ENCODE measurements at places on chromosomes 6 and 20.

DNA sequence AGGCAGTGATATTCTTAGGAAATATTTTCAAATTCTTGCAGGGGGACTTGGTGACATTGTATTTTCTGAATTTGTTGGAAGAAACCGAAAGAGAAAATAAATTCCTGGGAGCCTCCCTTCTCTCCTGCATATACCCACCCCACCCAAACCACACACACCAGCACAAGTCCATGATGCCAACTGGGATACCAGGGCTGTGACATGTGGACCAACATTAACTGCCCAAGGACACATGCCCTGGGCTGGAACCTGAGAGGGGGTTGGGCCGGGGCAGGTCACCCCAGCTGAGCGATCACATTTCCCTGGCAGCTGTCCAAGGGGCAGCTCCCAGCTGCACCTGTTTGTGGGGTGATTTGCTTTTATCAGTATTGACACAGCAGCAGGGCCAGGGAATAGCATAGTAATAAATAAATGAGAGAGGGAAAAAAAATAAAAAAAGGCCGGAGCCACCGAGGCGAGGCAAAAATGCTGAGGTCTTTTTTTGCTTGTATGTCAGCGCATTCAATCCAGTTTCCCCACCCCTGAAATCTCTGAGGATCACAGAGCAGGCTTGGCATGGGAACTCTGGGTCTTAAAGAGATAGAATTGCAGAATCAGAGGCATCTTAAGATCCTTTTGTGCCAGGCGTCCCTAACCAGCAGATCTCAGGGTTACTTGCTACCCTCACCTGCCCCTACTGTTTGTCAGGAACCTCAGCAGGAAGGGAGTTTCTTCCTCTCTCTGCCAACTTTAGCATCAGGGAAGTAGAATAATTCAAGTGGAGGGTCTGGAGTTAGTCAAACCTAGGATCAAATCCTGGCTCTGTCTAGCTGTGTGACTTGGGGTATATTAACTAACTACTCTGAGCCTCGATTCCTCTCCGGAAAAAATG lies 66.5 kb upstream of the PIM1 start:
- DNase-seq = no peak

DNA sequence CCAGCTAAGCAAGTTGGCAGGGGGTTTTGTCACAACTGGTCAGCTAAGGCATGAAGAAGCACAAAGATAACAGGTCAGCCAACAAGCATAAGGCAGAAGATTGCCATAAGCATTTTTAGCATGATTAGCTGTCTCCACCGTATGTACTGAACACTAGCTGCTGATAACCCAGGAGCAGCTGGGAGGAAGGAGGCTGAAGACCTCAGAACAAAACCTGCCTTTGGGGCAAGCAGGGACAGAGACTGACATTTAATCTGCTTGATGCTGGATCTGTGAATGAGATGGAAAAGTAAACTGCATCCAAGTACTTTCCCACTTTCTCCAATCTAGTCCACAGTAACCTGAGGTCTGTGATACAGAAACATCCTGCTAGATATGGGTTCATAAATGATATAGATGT lies 353.0 kb upstream of the MAP3K7 start:
- DNase-seq = no peak

DNA sequence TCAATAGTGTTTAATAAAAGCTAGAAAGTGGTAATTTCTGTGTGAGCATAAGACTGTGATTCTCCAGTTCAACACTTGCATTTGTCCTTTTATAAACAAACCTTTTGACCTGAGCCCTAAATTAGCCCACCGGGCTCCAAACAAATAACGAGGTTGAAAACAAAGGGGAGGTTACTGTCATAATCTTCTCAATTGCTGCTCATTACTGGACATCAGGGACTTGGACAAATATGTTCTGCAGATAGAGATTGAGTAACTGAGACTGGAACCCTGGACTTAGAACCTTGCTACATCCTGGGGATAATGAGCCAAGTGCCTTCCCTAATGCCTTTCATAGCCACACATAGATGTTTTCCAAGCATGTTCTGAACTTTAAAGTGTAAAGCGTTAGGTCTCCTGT lies 84.2 kb upstream of the PCSK2 start:
- no peak for DNase-seq

GRCh38 chr20:53154540-53154939 lies 182.4 kb downstream of the TSHZ2 start:
- DNase-seq = no peak

DNA sequence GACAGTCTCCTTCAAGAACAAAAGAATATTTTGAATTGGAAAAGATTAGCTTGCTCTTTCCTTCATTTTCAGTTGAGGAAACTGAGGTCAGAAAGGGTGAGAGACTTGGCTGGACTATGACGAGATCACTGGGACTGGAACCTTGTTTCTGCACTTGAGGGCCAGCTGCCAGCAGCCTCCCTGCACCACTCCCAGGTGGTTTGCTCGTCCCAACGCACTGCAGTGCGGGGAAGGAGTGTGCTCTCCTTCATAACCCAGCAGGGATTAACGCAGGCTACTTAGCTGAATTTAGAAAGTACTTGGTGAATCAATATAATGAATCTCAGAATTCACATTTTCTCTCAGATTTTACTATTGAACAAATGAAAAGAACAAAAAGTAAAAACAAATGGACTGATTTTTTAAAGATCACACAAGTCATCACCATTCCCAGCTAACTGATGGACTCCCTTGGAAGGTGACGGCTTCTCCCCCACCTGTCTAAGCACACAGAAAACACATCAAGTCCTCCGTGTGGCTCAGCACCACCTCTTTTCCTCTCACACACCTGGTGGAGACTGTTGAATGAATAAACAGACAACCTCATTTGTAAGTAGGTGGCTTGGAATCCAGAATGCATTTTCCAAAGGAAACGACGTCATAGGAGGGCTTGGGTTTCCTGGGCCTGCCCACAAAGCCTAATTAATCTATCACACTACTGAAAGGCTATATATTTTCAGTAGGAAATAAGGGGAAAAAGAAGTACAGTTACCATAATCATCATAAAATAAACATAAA lies 121.0 kb downstream of the QRSL1 start:
- DNase-seq = no peak

- no peak for DNase-seq
These were observed 467.8 kb downstream of the PTPRT start for GRCh38 chr20:42721923-42722322.

DNA sequence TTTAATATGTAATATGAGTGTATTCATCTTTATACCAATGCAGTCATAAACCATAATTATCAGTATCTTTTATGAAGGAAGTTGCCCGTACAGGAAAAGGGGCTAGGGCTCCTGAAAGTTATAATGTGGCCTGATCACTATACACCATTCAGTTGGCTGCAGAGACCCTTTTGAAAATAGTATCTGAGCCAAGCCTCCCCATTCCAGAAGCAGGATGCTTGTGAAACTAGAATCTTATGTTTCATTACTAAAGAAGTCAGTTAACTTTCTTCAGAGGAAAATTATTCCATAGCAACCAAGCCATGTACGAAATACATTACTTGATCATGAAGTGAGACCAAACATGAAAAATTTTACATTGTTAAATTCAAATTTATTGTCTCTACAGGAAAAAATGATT lies 251.5 kb upstream of the TCF21 start:
- no peak for DNase-seq

- DNase-seq = no peak
These were observed 14.2 kb upstream of the RNF217 start for GRCh38 chr6:124947971-124948451.

GRCh38 chr6:95431637-95432228 lies 145.6 kb upstream of the MANEA start:
- no peak for DNase-seq

DNA sequence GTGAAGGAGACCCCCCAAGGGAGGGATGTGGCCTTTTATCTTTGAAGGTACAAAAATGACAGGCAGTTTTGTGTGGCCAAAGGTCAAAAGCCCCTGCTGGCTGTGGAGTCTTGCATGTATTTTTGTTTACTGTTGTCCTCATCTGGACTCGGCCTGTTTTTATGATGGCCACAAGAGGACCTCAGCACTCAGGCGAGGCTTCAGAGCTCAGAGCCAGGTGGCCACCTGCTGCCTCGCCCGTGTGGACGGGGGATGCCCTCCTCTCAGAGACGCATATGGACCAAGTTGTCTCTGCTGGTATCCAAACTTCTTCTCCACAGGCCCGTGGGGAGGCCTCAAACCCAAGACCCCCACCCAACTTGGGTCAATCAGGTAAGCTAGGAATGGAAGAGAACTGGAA lies 118.2 kb downstream of the DACT2 start:
- no peak for DNase-seq

DNA sequence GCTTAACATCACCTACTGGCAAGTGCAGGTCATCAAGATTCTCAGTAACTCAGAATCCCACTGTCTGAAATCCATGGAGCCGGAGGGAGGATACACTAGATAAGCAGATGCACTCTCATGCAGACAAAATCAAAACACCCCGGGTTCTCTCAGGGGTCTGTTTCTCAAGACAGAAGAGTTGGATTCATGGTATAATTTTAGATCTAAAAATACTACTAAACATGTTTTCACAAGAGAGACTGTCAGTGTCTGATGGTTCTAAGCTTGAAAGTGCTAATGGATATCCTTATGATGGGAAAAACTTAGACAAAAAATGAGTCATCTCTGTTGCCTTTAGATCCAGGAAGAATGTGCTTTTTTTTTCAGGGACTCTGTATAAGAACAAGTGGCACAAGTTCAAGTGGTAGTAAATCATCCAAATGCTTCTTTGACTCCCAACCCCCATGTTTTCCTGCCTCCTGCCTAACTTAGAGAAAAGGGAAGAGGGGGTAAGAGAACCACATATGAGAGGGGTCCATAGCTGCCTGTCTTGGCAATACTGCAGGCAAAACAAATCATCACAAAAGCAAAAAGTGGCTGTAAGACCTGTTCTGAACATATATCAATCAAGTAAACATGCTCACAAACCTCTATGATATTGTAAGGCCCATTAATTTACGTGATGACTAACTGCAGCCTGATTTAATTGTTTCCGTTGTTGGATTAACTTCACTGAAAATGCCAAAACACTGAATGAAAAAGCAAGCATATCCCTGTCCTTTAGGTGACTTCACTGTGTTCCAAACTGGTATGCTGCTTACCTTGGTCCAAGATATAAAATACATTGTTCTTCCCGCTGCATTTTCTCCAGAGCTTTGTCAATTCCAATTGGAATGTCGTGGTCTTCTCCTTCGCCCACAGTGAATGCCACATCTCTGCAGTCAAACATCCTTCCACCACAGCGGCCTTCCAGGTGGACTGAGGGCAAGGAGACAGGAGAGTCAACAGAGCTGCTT lies 84.0 kb upstream of the TULP1 start:
- no peak for DNase-seq

- DNase-seq = no peak
These were observed 9.9 kb downstream of the SERPINB6 start for GRCh38 chr6:2961506-2961905.

DNA sequence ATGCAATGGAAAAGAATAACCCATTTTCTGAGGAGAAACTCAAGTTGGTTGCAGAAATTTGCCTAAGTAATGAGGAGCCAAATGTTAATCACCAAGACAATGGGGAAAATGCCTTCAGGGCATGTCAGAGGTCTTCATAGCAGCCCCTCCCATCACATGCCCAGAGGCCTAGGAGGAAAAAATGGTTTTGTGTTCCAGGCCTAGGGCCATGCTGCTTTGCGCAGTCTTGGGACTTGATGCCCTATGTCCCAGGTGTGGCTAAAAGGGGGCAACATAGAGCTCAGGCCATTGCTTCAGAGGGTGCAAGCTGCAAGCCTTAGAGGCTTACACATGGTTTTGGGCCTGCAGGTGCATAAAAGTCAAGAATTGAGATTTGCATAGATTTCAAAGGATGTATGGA lies 485.9 kb downstream of the EYS start:
- no peak for DNase-seq

DNA sequence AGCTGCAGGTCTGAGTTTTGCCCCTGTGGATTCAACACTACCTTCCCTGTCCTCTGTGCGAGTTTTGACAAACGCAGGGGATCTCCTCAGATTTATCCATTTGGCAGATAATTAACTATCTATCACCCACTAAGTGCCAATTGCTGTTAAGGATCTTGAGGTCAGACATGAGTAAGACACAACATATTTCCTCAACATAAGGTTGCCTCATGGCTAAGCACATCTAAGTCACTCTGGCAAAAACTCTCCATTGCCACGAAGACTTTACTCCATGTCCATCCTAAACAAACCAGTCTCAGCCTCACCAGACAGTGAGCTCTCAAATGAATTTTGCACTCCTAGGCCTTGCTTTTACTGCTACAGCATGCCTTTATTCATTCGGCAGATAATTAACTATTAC lies 408.4 kb downstream of the MAFB start:
- DNase-seq = no peak

GRCh38 chr20:1776681-1777475 lies 118.3 kb upstream of the SIRPA start:
- no peak for DNase-seq

DNA sequence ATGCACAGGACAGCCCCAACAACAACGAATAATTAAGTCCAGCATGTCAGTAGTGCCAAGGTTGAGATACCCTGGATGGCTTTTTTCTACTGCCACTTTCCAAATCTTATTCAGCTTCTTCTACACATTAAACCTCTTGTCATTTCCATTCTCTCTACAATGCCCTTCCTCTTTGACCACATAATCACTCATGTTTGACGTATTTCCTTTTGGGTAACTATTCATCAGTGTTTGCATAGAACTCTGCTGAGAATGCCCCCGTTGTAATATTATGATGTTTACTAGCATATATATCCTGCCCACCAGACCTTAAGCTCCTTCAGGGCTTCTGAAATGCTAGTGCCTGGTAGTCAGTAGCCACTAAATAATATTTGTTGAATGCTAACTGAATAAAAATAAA lies 515.3 kb upstream of the RNF217 start:
- DNase-seq = no peak

DNA sequence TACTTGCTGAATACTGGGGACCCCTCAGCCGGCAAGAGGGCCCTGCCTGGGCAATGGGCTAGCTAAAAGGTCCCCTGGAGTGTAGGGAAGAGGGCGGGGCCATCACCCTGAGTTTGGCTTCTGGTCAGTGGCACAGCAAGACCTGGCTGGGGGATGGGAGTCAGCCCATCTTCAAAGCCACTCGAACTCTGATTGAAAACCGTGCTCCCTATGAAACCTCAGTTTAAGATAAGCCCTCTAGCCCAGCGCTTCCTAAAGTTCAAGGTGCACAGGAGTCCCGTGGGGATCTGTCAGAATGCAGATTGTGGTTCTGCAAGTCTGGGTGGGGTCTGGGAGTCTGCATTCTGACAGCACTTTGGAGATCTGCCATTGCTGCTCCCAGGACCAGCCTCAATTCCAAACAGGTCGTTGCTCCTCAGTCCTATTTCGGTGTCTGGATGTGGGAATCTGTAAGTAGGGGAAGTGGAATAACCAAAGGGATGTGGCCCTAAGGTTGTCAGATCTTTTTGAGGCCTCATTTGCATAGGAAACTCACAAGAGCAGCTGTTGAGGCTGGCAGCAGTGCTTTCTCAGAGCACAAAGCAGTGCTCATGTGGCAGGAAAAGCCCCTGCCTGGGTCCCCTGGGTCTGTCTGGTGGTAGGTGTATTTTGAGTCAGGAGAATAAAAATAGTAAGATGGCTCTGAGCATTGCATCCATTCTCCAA lies 85.3 kb upstream of the SCP2D1 start:
- DNase-seq = no peak

GRCh38 chr6:139586273-139586672 lies 211.8 kb upstream of the CITED2 start:
- no peak for DNase-seq

All from vagina (tissue), 2 donors.